ENCODE measurements at places on chromosomes 7 and 10.

GRCh38 chr10:100731407-100732240 lies 13.8 kb upstream of the PAX2 start:
- DNase-seq, result no peak

GRCh38 chr10:26829810-26830515 lies 30.8 kb downstream of the ABI1 start:
- no peak for DNase-seq

DNA sequence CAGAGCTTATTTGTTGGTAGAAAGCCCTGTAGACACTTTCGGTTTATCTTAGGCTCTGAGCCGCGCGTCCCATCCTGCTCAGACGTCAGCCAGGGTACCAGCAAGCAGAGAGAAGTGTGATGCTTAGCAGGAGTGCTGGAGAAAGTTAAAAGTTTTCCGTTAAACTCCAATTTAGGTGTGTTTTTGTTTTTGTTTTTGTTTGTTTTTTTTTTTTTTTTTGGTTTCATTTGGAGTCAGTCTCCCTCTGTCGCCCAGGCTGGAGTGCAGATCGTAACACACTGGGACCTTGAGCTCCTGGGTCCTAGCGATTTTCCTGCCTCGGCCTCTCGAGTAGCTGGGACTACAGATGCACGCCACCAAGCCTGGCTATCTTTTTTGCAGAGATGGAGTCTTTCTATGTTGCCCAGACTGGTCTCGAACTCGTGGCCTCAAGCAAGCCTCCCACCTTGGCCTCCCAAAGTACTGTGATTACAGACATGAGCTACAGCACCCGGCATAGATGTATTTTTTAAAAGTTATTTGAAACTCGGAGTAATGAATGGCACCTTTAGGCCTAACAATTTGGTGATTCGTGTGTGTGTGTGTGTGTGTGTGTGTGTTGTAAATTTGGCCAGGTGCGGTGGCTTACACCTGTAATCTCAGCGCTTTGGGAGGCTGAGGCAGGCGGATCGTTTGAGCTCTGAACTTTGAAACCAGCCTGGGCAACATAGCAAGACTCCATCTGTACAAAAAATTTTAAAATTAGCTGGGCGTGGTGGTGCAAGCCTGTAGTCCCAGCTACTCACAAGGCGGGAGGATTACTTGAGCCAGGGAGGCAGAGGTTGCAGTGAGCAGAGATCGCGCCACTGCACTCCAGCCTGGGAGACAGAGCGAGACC lies 1.3 kb upstream of the HIP1 start:
- DNase-seq, result no peak

GRCh38 chr7:29449569-29450260 lies 113.9 kb upstream of the PRR15 start:
- no peak for DNase-seq

DNA sequence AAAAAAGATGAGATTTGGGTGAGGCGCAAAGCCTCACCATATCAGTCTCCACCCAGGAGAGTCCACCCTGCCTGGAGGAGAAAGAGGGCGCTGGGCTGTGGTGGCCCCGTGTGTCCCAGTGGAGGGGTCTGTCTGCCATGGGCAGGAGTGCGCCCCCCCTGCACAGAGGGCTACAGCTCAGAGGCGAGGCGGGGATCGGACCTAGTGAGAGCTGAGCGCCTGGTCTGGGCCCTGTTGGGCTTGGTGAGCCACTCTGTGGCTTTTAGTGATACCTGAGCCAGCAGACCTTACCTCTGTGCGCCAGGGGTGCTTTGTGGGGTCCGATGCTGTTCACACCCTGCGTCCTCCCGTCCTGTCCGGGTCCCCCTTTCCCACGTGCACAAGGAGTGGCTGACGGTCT lies 25.9 kb upstream of the GNA12 start:
- DNase-seq, result no peak

DNA sequence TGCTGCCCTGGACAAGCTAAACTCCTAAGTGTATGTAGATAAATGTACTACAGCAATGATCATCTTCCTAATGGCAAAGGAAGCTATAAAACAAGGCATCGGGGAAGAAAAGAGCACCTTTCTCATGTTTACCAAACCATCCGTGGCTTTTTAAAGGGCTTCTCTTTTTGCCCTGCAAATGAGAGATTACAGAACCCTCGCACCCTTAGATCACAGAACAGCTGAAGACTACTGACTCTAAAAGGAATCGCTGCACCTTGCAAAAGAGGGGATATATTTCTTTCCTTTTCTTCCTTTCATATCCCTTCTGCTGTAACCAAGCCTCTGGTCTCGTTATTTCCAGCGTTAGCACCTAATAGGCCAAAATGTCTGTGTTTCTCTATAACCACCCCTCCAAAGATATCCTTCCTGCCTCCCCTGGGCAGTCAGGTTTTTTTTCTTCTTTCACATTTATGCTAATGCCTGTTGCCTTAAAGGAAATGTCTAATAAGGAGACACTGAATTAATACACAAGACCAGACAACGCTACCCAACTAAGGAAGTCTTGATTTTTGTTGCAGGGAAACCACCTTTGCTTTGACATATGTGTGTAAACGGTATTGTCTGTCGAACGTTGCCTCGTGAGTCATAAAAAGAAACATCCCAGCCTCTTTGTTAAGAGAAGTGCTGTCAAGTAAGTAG lies 10.5 kb downstream of the ST8SIA6 start:
- no peak for DNase-seq

All from activated CD4-positive, alpha-beta T cell treated with anti-CD3 and anti-CD28 coated beads, Interleukin-2, amount 50 U/mL, for 24 hours (primary cell).